ENCODE measurements at places on chromosomes 1 and 21.

GRCh38 chr1:217311766-217312165 lies 319.1 kb downstream of the GPATCH2 start:
- DNase-seq, result no peak

GRCh38 chr1:176110203-176110602 lies 96.9 kb downstream of the COP1 start:
- no peak for DNase-seq

DNA sequence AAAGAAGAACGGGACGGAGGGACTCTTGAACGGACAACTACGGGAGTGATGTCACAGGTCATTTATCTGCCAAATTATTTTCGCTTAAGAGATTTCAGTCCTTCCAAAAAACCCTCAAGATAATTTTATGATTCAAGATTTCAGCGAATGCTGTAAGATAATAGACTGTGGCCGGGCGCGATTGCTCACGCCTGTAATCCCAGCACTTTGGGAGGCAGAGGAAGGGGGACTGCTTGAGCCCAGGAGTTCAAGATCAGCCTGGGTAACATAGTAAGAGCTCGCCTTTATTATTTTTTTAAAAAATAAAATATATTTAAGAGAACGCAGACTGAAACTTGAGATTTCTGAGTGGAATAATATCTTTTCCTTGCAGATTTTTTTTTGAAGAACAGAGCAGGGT lies 609 bp downstream of the RWDD2B start:
- DNase-seq, result no peak

DNA sequence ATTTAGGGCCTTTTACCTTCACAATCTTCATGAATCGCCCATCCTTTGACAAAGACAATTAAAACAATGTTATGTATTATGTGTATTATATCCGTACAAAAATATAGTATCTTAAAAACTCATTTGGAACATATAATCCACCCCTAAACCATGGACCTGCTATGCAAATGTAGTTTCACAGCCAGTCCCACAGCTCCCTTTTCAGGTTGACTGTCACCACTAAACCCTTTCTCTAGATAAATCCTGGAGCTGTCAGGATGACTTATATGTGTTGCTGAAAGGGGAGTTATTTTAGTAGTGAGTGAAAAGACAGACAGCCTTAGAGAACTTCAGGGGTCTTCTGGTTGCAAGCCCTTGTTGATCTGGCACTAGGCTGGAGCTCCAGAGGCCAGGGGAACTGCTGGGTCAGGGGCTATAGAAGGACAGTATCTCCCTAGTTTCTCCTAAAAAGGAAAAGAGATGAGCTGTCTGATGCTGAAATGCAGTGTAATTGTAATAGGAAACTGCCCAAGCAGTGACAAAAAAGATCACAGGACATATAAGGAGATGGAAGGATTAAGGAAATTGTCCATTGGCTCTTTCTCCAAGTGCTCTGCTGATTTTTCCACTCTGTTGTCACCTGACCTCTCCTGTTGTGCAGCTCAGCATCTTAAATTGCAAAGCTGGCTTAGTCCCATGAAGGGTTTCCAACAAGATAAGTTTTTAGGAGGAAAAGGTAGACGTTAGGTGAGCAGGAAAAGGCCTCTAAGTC lies 127.7 kb downstream of the S1PR1 start:
- DNase-seq, result no peak

DNA sequence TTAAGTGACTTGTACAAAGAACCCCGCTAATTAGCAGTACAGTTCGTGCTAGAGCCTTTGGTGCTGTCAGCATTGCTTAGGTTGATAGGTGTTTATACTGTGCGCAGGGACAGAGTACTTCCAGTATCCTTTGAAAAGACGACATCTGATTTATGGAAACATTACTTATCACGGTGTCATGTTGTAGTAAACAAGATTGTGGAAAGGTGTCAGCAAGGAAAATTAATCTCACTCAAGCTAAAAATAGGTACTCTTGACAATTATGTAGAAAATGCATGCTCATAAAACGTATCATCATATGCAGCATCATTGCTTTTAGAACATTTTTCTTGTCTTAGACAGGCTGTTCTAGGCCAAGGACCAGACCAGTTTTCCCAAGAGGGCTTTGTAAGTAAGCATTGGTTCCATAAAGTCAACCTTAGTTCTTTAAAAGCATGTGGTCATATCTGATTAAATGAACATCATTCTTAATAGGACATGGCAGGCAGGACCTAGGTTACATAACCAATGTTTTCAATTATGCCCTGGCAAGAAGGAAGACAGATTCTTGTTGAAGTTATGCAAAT lies 33.0 kb downstream of the SH3BGR start:
- no peak for DNase-seq
